ENCODE measurements at places on chromosomes 16 and 17. TPM values are rescaled to one million over a fixed set of nuclear protein-coding genes. Genes with fewer than 3 reads are reported as not detected.

CASKIN1 gene
- total RNA-seq = 0.33 TPM

NUPR1 gene
- 0.28 TPM for total RNA-seq

CLEC18B gene
- 0.16 TPM for total RNA-seq

TNRC6A gene
- 41.3 TPM for total RNA-seq

Data from GM12878 (cell line).